ENCODE measurements at places on chromosomes 1 and 21.

DNA sequence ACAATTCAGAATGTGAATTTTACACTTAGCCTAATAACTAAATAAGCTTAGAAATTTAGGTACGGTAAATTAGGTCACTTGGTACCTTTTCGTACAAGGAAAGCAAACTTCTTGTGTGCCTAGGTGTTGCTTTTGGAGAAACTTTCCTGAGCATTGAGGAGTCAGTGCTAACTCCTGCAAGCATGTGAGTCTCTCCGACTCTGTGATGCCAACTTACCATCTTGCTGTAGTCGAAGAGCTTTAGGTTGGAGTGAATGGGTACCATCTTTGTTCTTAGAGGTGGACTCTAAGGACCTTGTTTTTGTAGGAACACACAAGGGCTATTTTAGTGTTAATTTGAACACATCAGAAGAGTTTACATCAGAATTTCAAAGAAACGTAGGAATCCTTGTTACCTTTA is 688.9 kb downstream of the USP25 start:
- no peak for DNase-seq

DNA sequence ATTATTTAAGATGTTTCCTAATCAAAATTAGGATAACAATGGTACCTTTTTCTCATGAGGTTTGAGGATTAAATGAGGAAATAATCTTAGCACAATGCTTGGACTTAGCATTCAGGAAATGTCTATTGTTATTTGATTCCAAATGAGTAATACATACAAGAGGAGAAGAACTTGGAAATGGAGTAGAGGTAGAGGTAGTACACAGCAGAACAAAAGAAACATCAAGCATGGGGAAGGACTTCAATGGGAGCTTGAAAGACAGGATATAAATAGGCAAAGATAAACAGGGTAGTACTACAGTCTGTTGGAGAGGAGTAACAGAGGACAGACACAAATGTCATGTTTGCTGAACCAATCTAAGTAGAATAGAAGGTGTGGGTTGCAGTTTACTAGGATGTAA is 59.5 kb upstream of the RGS2 start:
- no peak for DNase-seq

GRCh38 chr1:59096501-59096900 is 200.4 kb upstream of the FGGY start:
- DNase-seq, result no peak

- peak; percentile 13 for DNase-seq
Observed at GRCh38 chr1:234230414-234230862, 142.8 kb upstream of the COA6 start.

DNA sequence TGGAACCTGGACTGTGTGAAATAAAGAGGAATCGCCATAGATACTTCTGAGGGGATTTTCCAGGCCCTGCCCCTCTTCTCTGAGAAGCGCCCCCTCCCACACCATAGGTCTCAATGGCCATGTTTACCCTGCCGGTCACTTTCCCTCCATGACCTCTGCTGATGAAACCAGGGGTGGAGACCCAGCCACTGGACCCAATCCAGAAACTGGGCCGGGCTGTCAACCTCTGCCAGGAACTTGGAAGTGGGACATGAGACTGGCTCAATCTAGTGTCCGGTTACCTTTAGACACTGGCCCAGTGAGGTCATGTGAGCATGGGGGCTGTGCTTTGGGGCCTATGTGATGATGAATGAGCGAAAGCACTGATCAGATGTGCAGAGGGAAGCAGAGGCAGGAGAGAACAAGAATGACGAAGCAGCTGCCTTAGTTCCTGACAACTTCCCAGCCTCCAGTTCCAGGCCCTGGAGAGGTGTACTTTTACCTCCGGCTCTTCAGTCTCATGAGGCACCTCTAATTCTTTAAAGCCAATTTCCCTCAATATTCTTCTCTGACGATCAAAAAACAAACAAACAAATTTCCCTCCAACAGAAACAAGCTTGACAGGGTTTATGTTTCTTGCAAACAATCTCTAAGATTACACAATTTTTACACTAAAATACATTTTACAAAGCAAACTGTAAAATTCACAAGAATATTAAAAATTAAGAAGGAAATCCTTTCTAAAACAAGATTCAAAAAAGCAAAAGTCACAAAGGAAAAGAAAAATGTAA is 4.9 kb downstream of the ASAP3 start:
- DNase-seq, result no peak

DNA sequence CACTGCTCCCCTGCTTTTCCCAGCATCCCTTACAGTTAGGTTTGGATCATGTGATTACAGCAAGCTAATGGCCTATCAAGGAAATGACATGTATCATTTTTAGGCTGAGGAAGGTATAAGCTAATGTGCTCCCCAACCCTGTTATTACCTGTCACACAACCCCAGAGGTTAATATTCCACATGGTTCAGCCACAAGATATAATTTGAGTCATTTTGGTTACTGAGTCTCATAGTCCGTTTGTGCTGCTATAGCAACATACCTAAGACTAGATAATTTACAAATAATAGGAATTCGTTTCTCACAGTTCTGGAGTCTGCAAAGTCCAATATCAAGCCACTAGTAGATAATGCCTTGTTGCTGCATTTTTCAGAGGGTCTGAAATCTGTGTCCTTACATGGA is 29.1 kb upstream of the SLC16A1 start:
- DNase-seq, result no peak

Data from activated T-helper 1 cell treated with anti-CD3 and anti-CD28 coated beads, Interleukin-12 subunit alpha, Interleukin-12 subunit beta, Interleukin-2, Interleukin-4 antibody, amounts not matched to agents 30 ng/mL and 10 ng/mL and 1 ng/mL, durations not matched to agents 14 hours and 24 hours and 36 hours (primary cell).